Bone marrow (tissue), 2 donors: ENCODE measurements at places on chromosomes 1 and 21.

GRCh38 chr21:30478004-30478403, 2.2 kb downstream of the KRTAP19-1 start:
- no peak for DNase-seq

GRCh38 chr1:54287801-54288211, 87.8 kb downstream of the MRPL37 start:
- no peak for DNase-seq

GRCh38 chr1:119260506-119260905, 108.1 kb upstream of the HAO2 start:
- no peak for DNase-seq

GRCh38 chr1:16026723-16027484, 5.1 kb downstream of the CLCNKA start:
- DNase-seq: no peak

DNA sequence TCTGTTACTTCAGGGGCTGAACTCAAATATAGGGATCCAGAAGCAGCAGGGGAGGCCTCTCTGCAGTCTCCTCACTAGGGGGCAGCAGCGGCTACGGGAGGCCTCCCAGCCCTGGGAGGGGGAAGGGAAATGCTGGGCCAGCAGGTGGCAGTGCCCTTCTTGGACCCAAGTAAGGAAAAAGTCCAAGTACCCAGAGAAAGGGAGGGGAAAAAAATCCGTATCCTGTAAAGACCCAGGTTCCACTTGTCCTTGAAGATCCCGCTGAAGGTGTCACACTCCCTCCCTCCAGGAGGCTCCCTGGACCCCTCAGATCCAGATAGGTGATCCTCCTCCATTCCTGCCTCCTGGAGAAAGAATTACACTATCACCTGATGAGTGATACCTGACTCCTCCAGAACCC, 14.1 kb upstream of the NUAK2 start:
- DNase-seq: peak; percentile 34

- DNase-seq: no peak
Observed at GRCh38 chr1:110873856-110874255, 908 bp downstream of the CD53 start.

GRCh38 chr1:160025314-160025713, 6.5 kb downstream of the PIGM start:
- no peak for DNase-seq

GRCh38 chr1:246176126-246177024, 330.7 kb downstream of the SMYD3 start:
- DNase-seq: no peak

DNA sequence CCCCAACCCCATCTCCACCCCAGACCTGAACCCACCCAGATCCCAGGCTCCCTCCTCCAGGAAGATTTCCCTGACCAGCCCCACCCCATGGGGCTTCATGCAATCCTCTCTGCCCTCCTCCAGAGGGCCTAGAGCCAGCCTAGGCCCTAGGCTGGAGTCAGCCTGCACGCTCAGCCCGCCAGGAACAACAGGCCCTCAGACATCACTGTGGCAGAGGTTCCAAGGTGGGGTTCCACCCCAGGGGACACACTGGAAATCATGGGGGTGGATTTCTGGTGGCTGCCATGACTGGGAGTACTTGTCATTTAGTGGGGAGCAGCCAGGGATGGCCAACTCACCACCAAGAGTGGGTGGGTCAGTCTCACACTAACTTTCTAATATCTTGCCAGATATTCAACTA, 122.0 kb downstream of the GLIS1 start:
- no peak for DNase-seq

GRCh38 chr1:201042779-201043461, 19.4 kb upstream of the KIF21B start:
- peak; percentile 63 for DNase-seq

GRCh38 chr1:70146488-70146887, 58.9 kb downstream of the LRRC40 start:
- no peak for DNase-seq

DNA sequence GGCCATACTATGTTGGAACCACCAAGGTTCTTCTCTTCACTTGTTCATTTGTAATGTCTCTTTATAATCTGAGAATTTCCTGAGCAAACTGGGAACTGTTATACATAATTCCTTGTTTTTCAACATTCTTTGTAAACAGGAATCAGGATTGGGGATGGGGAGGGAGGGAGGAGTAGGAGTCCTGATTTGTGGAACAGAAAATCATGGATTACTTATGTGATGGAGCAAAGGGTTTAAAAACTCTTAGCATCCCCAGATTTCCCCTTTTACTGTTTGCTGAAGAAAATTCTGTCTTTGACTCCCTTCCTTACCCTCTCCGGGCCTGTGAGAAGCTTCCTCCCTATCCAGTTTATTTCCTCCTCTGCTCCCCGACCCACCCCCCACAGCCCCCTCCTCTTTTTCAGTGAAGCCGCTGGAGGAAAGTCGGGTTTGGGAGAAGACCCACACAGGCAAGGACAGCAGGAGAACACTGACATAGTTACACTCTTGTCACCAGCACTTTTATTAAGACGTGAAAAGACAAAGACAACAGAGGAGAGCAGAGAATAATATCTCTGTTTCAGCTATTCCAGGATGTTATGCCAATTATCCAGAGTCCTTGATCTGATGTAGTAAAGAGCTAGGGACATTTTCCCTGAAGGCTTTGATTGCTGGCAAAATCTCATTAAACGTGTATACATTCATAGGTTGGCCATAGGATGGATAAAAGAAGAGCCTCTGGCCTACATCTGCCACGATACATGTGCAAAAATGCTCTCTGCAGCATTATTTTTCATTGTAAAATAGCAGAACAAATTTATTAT, 4.6 kb upstream of the NBPF1 start:
- DNase-seq: no peak
